ENCODE measurements at places on chromosomes 3 and 15.

GRCh38 chr3:128983293-128984069 is 10.4 kb downstream of the CFAP92 start:
- DNase-seq, result no peak

DNA sequence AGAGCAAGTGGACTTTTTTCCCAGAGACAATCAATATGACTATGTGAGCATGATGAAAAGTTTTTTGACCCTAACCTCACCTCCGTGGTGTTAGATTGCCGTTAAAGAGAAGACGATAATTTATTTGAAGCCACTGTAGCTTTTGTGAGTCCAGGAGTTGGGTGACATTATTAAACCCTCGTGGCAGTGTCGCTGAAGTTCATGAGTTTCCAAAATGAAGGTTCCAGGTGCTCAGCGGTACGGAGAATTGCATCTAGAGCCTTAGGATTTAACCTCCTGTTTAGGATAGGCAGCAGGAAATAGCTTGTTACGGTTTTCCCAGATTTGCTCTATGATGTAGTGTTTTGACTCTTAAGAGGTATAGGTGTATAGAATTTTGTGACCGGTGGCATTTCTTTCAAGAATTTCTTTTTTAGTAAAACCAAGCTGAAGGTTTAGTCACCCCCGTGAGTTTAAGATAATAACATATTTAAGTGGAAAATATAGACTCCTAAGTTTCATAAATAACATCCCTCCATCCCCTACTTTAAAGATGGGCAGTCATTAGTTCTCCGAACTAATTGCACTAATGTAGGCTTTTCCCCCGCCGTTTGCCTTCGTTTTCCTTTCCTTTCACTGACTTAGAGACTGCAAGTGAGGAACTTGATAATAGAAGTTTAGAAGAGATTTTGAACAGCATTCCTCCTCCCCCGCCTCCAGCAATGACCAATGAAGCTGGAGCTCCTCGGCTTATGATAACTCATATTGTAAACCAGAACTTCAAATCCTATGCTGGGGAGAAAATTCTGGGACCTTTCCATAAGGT is 2.0 kb downstream of the SMC4 start:
- no peak for DNase-seq

DNA sequence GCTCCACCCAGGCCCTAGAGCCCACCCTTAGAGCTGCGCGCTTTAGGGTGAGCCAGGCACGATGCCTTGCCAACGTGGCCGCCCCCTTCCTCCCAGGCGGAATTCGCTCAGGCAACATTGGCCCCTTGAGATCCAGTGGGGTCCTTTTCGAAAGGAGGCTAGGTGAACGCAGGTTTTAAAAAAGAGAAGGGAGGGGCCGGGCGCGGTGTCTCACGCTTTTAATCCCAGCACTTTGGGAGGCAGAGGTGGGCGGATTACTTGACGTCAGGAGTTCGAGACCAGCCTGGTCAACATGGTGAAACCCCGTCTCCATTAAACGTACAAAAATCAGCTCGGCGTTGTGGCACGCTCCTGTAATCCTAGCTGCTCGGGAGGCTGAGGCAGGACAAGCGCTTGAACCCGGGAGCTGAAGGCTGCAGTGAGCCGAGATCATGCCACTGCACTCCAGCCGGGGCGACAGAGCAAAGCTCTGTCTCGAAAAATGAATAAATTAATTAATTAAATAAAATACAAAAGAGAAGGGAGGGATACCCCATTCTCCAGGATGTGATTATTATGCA is 984 bp upstream of the RPP25 start:
- DNase-seq, result no peak

DNA sequence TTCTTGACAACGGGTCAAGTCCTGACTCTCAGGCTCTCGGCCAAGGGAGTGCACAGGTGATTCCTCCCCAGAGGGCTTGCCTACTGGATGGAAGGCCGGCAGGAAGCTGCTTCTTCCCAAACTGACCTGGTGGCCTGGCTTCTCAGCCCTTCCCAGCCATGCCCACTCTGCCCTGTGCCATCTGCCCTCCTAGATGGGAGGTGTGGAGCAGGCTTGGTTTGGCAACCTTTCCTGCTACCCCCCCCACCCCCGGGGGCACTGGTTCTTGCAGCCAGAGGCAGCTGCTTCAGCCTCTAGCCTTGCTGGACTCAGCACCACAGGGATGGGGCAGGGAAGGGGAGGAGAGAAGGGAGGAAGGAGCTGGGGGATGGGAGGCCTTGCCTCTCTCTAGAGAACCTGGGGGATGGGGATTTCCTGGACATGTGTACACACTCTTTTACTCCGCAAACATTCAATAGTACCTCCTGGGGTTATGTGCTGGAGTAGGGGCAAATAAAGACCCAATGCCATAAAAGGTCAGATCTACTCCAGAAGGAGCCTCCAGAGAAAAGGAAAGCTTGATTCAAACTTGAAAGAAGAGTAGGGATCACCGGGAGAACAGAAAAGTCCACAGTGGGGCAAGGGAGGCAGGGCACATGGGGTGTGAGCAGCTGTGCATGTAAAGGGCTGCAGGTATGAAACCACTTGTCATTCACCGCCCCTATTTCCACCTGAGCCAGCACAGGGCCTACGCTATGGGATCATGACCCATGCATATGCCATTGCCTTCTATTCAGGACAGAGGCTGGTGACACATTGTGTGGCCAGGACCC is 4.2 kb upstream of the DAPK2 start:
- DNase-seq, result no peak

GRCh38 chr3:94811836-94812235 is 749.0 kb downstream of the NSUN3 start:
- no peak for DNase-seq

DNA sequence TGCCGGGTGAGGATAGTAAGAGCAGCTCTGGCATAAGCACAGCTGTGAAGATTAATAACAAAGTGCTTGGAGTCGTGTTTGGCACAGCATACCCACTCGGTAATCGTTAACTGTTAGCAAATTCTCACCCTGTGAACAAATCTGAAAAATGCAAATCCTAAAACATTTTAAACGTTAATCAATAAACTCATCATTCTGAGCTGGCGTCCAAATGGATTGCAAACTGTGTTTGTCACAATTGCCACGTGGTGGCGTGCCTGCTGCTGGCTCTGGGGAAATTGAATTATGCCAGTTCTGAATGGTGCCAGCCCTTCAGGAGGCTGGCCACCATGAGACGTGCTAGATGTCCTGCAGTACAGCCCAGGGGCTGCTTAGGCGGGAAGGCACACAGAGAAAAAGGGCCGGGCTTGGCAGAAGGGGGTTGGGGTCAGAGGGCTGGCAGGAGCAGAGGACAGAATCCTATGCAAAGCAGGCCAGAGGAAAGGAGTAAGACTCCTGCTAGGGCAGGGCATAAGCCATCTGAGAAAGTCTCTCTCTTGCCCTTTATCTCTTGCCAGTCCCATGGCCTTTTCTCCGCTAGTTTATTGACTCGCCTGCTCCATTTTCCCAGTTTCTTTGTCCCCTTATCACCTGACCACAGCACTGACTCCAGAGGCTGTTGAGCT is 22.1 kb upstream of the POLG start:
- DNase-seq, result peak; percentile 46

- peak; percentile 14 for DNase-seq
Measured at GRCh38 chr3:61807865-61808276, 246.5 kb downstream of the PTPRG start.

DNA sequence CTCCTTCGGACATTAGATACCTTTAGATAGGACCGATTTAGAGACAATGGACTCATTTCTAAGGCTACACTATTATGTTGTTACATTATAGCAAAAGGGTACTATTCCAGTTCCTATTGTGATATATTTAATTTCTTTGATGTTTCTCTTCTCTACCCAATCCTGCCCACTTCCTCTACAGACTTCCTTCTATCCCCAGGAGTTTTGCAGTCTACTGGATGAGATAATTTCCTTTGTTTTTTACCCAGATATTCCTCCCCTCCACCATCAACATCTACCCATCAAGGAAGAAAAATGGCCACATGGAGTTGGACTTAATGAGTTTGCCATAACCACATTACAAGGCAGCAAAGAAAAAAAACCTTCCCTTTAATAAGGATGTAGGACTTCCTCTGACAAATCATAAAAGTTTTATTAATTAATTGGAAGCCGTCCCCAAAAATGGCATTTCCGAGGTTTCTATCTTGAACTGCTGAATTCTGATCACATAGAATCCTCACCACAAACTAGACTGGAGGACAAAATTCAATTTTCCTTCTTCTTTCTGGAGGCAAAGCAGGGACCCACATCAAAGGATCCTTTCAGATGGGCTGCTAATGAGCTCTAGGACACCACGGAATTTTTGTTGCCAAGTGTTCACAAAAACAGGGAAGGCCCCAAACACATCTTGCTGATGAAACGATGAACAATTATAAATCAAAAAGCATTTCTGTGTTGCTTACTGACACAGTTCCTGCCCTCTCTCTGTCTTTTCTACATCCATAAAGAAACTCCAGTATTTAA is 33.4 kb downstream of the FRMD4B start:
- DNase-seq, result no peak

DNA sequence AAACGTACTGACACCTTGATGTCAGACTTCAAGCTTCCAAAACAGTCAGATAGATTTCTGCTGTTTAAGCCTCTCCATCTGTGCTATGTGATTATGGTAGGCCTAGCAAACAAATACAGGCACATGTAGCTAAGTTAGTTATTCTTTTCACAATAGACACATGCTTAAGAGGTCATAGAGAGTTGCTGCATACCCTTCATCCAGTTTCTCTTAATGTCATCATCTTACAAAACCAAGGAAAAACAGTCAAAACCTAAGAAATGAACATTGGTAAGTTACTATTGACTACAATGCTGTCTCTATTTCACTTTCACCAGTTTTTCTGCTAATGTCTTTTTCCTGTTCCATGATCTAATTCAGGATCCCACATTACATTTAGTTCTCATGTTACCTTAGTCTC is 946.8 kb downstream of the TUSC7 start:
- DNase-seq, result no peak

DNA sequence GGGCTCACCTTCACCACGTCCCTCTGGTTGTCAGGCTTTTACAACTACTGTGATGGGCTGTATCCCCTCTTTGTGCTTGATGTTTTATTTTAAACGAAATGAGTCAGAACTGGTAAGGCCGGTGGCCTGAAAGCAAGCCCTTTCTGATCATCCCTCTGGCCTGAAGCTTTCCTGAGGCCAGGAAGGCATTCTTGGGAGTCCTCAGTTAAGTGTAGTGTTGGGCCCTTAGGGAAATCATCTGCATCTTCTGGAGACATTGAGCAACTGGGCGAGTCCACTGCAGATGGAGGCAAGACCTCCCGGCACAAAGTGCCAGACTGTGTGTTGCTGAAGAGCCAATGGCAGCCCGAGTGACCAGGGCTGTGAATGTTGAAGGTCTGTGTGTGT is 33.0 kb upstream of the AMOTL2 start:
- DNase-seq, result no peak

DNA sequence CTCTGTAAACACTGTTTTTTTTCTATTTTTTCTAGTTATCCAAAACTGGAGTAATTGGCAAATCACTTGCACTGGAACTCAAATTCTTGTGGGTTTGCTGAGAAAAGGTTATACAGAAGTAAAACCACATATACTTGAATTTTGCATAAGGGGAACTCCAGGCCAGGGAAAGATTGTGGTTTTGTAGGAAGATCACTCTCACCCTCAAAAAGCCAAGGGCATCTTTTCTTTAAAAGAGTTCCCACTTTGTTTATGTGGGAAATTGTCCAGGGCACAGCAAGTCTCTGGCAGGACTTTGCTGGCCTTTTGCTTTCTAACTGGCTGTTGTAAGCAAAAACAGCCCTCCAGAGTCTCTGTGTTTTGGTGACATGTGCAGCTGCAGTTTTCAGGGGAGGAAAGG is 340.3 kb upstream of the RBMS3 start:
- no peak for DNase-seq

GRCh38 chr3:187212705-187213104 is 15.4 kb downstream of the RTP1 start:
- DNase-seq, result no peak

DNA sequence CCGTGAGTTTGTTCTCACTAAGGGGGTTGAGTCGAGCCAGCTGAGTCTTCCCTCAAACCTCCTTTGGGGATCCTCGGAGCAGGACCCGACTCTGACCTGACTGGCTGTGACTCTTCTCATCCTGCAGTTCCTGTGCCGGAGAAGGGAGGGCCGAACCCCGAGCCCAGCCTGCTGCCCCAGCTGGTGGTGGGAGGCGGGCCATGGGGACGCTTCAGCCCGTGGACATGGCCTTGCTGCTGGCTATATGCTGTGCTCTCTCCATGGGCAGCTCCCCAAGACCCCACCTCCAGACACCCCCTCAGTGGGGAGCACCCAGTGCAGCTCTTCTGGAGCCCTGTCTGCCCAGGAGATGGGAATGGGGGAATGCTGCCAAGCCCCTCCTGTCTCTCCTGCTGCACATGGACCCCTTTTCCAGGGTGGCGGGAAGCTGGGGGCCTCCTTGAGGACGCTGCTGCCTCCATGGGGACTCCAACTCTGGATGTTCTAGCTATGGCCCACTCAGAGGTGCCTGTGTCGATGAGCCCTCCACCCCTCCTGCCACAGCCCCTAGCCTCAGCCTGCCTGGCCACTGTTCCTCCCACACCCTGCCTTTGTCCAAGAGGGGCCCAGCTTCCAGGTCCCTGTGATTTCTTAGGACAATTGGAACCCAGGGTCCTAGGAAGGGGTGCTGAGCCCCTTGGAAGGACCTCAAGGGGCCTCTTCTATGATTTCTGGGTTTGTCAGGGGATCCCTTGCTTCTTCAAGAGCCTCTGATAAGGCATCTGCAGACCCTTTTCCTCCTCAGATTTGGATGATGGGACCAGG is 12.8 kb downstream of the C15orf39 start:
- DNase-seq, result no peak

GRCh38 chr3:5645692-5646410 is 458.3 kb downstream of the EDEM1 start:
- no peak for DNase-seq

GRCh38 chr3:64358853-64359252 is 133.6 kb upstream of the PRICKLE2 start:
- no peak for DNase-seq

DNA sequence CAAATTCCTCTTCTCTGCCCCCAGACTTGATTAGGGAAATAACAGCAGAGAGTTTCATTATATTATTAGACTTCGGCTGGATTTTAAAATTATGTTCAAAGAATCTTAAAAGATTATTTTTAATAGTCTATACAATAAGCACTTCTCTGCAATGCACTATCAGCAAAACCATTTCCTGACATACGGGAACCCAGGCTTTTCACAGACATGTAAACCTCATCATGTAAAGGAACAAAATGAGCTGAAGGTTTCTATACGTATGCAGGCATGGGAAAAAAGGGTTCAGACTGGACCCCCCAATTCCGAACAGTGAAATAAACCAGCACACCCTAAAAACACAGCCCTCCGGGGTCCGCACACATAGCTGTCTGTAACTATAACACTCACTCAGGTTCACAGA is 77.5 kb upstream of the LMOD3 start:
- no peak for DNase-seq

DNA sequence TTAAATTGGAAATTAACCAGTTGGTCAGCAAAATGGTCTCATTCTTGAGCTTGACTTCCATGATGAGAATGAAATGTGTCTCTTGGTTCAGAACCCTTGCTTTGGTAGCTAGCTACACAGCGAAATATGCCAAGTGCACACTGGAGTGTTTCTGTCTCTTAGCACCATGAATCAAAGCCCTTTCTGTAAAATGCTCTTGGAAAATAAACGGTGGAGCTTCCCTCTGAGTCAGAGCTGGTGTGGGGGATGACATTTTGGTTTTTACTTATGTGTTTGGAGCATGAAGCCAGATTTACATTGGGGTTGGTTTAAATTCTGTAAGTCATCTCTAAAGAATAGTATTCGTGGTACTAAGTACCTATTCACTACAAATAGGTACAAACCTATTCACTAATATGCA is 85.1 kb upstream of the NANOGP8 start:
- DNase-seq, result no peak
